Right forelimb (tissue), 1 donor: ENCODE measurements at places on chromosomes 7 and 10.

- no peak for DNase-seq
These were observed 41.1 kb upstream of the IL15RA start for GRCh38 chr10:6018422-6018821.

- DNase-seq: no peak
These were observed 90.2 kb upstream of the ITGB1 start for GRCh38 chr10:33048223-33048622.

GRCh38 chr10:79407423-79407796, 38.0 kb downstream of the ZCCHC24 start:
- no peak for DNase-seq

GRCh38 chr7:83769407-83769806, 120.5 kb upstream of the SEMA3E start:
- no peak for DNase-seq

- no peak for DNase-seq
These were observed 288.3 kb downstream of the AHR start for GRCh38 chr7:17586711-17587110.

GRCh38 chr7:134362587-134363483, 46.1 kb upstream of the SLC35B4 start:
- no peak for DNase-seq

- no peak for DNase-seq
These were observed 8.8 kb upstream of the STMP1 start for GRCh38 chr7:135653340-135654080.

DNA sequence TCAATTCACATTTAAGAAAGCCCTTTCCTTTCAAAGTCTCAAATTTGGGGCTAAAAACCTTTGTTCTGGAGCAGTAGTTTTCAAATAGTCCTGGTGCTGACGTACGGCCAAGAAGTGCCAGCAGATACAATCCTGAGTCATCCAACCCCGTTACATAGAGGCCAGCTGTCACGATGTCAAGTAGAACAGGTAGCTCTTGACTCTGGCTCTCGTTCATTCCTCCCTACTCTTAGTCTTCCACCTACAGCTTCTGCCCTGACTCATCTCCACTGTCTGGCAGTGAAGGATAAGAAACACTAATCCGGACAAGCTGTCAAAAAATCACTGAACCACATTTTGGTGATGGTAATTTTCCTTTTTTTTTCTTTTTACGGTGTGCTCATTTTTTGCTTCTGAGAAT, 132.4 kb upstream of the PTN start:
- no peak for DNase-seq

DNA sequence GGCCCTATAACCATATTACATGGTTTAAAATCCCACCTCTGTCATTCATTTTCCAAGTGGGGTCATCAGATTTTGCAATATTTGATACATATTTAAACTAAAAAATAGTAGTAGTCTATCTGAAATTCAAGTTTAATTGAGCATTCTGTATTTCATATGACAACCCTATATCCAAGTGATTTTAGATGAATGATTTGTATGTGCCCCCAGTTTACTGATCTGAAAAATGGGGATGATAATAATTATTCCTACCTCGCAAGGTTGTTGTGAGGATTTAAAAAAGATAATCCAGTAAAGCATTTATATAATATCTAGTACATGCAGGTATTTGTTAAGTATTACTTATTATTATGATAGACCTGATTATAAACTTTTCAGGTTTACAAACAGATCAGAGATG, 84.6 kb downstream of the ARHGAP21 start:
- DNase-seq: no peak

DNA sequence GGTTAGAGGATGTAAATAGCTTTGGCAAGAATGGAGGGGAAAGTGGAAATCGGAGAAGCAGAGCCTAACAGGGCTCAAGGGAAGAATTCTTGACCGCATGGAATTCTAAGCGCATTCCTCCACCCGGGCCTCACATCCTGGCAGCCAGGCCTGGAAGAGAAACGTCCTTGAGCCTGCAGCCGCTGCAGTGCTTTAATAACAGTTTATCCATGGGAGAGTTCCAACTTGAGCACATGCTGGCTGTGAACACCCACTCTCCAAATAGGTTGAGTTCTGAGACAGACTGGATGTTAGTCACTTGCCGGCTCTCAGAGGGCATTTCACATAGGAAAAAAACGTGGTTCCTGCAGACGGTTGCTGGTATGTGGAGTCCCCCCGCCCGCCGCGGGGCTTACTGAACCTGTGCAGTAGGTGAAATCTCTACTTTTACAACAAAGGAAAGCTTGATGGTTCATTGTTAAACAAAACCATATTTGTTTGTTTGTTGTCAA, 61.4 kb upstream of the STEAP1B start:
- DNase-seq: peak; percentile 89

GRCh38 chr10:88019753-88020152, 156.3 kb downstream of the PTEN start:
- no peak for DNase-seq

GRCh38 chr7:49631071-49631815, 142.2 kb upstream of the VWC2 start:
- DNase-seq: no peak

- DNase-seq: no peak
These were observed 49.4 kb upstream of the LRRN3 start for GRCh38 chr7:111041577-111041976.
